ENCODE measurements at places on chromosomes 3 and 15. TPM values are rescaled to one million over a fixed set of nuclear protein-coding genes. Genes with fewer than 3 reads are reported as not detected.

Gene CGNL1
- 26.7 TPM for total RNA-seq

Gene CADM2
- not detected for total RNA-seq

Gene DBR1
- total RNA-seq: 12.8 TPM

Gene TF
- total RNA-seq: 0.12 TPM

Gene MUC13
- not detected for total RNA-seq

- no peak for DNase-seq
Measured at GRCh38 chr3:66314455-66314854, 93.7 kb downstream of the SLC25A26 start.

DNA sequence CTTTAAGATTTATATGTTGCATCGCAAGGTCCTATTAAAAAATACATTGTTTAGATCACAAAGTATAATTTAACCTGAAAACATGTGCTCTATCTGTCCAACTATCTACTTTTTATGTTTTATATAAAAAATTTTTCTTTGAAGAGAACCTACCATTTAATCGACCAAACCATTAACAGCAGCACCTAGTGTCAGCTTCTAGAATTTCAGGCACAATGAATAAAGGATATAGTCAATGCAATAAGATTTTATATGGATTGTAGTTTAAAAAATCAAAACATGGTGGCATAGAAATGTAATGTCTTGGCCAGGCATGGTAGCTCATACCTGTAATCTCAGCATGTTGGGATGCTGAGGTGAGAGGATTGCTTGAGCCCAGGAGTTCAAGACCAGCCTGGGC lies 313.7 kb downstream of the GAP43 start:
- DNase-seq: no peak

DNA sequence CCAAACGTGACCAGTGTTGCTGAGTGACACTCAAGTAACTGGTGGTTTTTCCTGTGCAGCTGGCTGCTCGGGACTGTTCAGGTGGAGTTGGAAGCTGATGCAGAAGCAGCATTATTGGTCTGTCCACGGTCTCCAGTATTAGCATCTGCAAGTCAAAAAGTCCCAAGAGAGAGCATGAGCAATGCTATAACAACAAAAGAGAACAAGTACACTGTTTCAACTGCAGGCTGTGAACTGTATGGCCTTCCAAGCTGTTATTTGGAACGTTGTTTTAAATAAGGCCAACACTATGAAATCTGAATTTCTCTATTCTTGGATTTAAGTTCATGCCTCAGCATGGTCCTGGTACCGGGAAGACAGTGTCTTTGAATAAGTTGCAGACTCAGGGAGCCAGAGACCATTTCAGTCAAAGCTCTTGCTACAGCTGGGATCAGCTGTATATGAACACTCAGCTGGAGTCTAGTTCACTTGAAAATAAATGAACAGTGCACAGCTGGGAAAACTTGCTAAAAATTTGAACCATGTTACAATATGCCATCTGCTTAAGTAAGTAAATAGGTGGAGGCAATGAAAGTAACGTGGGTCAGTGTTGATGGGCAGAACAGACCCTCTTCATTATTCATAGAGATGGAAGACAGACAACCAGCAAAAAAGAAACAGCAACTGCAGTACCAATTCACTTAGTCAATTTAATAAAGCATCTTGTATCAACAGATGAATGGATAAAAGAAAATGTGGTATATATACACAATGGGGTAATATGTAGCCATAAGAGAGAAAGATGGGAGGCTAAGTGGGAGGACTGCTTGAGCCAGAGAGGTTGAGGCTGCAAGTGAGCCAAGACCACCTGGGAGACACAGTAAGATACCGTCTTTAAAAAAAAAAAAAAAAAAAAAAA lies 45.1 kb downstream of the NR1I2 start:
- no peak for DNase-seq

- no peak for DNase-seq
Measured at GRCh38 chr3:123755085-123755484, 129.0 kb downstream of the MYLK start.

GRCh38 chr15:83587091-83587490 lies 66.8 kb upstream of the ADAMTSL3 start:
- no peak for DNase-seq

DNA sequence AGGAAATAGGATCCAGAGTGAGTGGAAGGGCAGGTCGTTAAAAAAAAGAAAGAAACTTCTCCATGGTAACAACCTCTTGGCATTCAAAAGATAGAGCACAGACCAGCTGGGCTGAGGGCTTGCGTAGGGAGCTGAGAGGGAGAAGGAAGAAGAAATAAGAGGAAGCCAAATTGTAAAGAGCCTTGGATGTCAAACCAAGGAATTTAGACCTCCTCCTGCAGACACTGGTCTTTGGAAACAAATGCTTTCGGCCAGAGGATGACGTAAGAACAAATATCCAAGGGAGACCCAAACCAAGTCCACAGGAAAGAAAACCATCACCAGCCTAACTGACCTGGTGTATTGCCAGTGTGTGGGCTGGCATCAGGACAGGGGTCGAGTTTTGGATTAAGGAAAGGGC lies 155.2 kb downstream of the UACA start:
- no peak for DNase-seq

- DNase-seq: no peak
Measured at GRCh38 chr3:22263042-22263441, 512.0 kb upstream of the ZNF385D start.

DNA sequence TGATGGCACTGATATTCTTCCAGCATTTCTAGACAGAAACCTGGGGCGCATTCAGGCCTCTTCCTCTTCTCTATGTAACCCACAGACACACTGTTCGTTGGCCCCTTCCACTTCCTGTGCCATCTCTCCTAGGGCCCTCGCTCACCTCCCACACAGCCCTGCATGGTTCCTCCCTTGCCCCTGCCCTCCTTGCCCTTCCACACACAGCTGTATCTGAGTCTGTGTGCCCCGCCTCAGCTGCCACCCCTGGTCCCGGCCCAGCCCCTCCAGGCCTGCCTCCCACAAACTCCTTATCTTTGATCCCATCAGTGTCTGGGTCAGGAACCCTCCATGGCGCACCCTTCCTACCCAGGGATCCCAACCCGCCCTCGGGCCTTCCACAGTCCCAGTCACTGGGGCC lies 37.9 kb downstream of the RAB6B start:
- no peak for DNase-seq
